AG04449 (cell line): ENCODE measurements at places on chromosomes 5 and 9.

GRCh38 chr9:123361086-123361730 lies 5.2 kb downstream of the CRB2 start:
- no peak for DNase-seq

GRCh38 chr9:34001298-34001697 lies 47.4 kb downstream of the UBAP2 start:
- no peak for DNase-seq

- DNase-seq, result no peak
These were observed 278.2 kb downstream of the CSNK1G3 start for GRCh38 chr5:123790226-123790625.

GRCh38 chr9:2093920-2094597 lies 78.9 kb downstream of the SMARCA2 start:
- DNase-seq, result peak; percentile 62

- DNase-seq, result no peak
These were observed 40.2 kb downstream of the NAIF1 start for GRCh38 chr9:128026773-128027541.

GRCh38 chr9:8205576-8205975 lies 406.0 kb upstream of the DMAC1 start:
- DNase-seq, result no peak

- DNase-seq, result no peak
These were observed 36.0 kb downstream of the CAMK2A start for GRCh38 chr5:150253416-150254208.

GRCh38 chr9:123772967-123773366 lies 157.0 kb downstream of the DENND1A start:
- no peak for DNase-seq

DNA sequence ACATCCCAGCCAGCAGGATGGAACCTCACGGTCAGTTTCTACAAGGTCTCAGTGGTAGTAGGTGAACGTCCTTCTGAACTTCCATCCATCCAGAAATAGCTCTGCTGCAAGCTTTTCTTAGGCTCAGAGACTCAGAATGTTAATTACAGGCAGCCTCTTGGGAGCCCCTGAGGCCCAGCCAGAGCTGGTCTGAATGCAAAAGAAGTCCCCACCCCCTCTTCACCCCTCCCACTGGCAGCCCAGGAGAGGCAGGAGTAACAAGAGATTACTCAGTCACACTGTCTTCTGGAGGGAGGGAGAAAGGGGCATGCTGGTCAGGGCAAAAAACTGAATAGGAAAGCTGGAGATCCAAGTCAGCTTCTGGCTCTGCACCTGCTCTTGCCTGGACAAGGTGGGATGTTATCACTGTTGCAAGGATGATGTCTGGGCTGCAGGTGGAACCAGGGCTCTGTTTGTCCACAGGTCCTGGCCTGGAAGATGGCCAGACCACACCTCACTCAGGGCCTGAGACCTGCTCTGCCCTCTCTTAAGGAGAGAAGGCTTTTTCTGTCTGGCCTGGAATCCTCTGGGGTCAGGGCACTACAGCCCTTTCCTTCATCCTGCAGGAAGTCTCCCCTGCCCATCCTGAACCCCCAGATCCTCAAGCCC lies 9.1 kb downstream of the ENHO start:
- DNase-seq, result no peak

GRCh38 chr5:38371596-38371995 lies 113.2 kb downstream of the EGFLAM start:
- no peak for DNase-seq

DNA sequence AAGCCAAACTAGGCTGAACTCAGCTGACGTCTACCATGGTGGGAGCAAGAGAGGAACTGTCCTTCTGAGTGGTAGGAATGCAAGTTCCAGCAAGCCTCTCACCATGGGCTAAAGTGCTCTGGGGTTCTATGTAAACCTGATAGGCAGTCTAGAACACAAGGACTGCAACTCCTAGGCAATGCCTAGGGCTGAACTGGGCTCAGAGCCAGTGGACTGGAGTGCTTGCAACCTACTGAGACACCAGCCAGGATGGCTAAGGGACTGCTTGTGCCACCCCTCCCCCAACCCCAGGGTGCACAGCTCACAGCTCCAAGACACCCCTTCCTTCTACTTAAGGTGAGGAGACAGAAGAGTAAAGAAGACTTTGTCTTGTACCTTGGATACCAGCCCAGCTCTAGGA lies 12.1 kb upstream of the RCL1 start:
- no peak for DNase-seq

DNA sequence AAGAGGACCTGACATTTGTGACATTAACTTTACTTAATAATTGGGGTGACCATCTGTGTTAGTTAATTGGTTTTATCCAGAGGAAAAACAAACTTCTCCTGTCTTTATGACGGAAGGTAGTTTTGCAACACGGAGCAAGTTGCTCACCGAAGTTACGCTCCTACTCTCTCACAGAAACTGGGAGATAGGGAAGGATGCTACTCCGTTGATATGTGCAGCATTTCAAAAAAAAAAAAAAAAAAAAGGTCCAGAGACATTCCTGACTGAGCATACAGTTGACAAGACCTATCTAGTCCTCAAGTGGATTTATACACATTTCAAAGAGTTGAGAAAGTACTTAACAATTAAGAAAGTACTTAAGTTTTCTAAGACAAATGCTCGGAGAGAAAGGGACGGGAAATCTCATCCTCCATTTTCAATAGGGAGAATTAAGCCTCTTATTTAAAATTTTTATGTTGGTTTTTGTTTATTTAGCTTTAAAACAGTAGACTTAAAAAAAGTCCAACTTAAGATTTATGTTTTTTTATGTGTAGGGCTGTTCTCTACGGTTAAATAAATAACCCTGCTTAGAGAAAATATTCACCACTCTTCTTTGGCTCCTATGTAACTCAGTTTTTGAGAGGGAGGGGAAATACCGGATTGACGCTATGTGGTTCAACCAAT lies 455 bp upstream of the FER start:
- DNase-seq, result no peak

GRCh38 chr9:127945942-127946341 lies 8.3 kb upstream of the DPM2 start:
- no peak for DNase-seq

GRCh38 chr5:387491-388265 lies 55.3 kb upstream of the EXOC3 start:
- DNase-seq, result no peak

GRCh38 chr9:99825172-99826046 lies 3.7 kb downstream of the NR4A3 start:
- no peak for DNase-seq

GRCh38 chr9:121085661-121086060 lies 10.9 kb downstream of the CNTRL start:
- DNase-seq, result no peak

DNA sequence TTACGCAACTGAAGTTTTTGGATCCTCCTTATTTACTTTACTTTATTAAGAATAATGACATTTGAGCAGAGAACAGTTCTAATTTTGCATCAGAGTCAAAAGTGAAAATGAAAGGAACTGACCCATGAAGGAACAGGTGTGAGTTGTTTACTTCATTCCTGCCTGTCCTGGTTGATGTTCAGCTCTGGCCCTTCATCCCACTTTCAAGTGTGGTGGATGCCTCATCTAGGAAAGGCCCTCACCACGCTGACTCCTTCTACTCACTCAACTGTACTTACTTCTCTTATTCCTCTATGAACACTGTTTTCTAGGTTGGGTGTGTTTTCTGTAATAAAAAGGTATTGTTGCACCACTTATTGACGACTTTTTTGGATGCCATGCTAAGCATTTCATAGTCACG lies 61.8 kb upstream of the PLEKHG4B start:
- no peak for DNase-seq

DNA sequence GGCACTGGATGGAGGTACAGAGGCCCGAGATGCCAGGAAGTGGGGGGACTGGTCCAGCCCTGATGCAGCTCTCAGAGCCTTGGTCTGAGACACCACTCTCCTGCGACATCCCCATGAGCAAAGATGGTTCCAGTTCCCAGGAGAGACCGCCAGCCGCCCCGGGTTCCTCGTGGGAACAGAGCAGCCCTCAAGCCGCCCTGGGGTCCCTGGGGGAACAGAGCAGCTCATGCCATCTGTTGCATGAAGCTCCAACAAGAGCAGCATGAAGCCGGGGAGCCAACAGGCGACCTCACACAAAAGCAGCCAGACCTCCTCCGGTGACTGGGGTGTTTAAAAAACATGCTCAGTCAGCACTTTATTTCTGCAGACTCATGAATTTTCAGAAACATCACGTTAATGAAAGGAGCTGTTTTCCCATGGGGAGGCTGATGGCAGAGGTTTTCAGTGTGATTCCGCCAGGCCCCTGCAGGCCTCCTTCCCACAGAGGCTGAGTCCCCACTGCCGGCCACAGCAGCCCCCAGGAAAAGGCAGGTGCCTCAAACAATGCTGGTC lies 6.2 kb downstream of the SLC6A18 start:
- DNase-seq, result no peak

DNA sequence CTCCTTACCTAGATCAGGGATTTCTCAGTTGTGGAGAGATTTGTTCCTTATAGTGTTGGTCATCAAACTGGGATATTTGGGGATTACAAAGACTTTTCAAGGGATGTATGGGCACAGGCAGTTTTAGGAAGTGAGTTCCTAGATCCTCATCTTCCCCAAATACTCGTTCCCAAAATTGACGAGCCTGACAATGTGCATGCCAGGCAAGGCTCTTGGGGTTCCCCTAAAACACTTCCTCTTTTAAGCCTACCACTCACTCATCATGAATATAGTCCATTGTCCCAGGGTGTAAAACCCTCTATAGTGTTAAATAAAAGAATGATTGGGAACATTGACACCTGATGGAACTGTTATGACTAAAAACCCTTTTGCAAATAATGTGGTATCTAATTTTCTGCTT lies 26.4 kb downstream of the PDCD1LG2 start:
- no peak for DNase-seq

GRCh38 chr5:76983468-76983867 lies 30.6 kb downstream of the CRHBP start:
- DNase-seq, result no peak

DNA sequence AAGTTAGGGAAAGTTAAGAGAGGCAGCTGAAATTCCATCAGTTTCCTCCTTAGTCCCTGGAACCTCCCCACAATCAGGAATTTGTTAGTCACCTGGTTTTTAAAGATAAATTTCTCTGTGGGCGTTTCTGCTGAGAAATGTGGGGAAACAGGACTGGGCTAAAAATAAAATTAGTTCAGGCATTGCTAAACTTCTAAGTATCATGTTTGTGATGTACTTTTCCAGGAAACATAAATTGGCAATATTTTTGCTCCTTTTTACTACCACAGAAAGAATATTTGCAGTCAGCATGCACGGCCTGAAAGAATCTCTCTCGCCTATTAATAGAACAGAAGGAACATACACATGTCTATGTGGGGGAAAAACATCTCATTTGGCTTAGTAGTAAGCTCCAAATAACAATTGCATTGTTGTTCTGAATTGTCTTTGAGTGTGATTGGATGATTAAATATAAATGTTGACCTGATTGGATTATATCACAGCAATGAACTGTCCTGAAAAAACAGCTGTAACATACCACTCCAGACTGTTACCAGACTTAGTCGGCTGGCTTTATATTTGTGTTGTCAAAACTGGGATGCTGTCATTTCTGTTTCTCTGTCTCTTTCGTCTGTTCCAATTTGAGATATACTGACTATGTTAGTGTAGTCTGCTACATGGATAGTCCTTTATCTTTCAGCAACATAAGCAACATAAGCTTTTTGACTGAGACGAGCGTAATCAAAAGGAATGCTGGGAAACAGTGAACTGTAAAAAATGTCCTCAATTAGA lies 12.9 kb downstream of the TJP2 start:
- no peak for DNase-seq

DNA sequence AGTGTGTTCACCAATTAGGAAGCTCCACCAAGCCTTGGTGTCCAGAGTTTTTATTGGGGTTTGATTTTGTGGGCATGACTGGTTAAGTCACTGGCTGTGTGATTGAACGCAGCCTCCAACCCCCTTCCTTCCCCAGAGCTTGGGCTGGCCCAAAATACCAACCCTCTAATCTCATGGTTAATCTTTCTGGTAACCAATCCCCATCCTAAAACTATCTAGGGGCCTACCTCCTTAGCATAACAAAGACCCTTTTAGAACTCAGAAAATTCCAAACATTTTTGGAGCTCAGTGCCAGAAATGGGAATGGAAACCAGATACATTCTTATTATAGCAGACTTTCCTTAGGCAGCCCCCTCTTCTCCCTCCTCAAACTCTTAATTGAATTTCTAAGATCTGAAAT lies 35.9 kb upstream of the HRH2 start:
- no peak for DNase-seq

DNA sequence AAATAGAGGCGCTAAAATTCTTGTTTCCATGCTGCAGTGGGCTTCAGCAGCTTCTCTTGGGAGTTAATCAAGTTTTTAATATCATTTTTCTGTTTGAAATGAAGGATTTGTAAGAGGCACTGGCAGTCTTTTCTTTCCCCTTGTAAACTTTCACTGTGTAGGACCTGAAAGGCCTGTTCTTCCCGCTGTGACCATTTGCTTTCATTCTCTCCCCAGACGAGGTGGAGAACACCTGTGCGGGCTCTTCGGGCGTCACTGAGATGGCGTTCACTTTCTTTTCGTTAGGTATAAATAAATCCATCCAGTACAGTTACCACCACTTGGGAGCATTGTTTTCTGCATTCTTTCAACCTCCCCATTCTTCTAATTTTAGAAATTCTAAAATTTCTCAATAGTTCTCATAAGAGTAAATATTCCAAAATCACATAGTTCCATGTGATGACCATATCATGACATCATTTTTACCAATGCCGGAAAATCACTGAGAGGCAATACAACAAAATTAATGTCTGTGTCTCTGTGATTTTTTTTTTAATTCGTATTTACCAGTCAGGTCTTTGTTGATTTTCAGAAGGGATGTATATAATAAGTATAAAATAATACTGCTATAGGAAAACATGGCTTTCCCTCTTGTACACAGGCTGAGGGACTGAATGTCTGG lies 131.7 kb upstream of the ICE1 start:
- no peak for DNase-seq

DNA sequence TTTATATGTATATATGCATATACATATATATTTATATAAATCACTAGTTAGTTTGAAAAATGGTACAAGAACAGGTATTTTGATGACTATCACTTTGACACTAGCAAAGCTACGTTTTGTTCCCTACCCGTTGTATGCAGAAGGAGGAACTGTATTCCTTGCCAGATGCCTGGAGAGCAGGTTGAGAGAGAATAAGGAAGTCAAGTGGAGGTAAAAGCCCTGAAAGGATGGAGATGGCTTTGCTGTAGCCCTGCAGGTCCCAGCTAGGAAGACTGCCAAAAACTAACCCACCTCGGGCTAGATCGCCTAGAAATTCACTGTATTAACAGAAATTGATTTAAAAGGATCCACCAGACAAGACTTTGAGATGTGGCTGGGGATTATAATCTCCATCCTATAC lies 229.3 kb downstream of the RFX3 start:
- DNase-seq, result no peak
